ENCODE measurements at places on chromosomes 4 and X.

GRCh38 chrX:39398215-39398962 is 597.1 kb downstream of the MID1IP1 start:
- no peak for DNase-seq

DNA sequence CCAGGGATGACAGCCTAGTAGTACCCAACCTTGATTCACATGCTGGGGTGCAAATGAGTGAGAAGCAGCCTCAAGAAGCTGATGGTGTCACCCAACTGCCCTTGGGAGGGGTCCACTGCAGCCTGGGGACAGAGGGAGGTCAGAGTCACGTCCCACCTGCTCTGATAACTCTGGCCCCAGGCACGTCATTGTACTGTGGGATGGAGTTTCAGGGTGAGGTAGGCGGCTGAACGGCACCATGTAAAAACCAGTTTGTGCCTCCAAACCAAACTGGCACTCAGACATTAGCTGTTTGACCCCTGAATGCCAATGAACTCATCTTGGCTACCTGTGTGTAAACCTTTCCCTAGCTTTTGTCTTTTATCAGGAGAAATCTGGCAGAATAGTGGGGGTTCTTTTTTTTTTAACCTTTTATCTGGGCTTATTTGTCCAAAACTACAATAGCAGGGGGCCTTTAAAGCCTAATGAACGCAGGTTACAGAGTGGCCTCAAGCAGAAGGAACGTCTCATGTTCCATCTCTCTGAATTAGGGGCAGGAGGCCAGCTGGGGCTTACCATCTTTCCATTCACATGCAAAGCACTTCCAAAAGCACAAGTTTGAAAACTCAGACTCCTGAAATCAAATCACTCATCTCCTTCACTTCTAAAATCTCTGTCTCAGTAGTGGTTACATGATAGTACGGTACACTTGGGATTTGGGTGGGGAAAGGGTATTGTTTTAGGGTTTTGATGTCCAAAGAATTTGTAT is 89.4 kb downstream of the IRF2 start:
- no peak for DNase-seq

GRCh38 chr4:7511525-7511924 is 76.8 kb upstream of the PSAPL1 start:
- DNase-seq, result peak; percentile 9

- DNase-seq, result peak; percentile 79
These were observed 100.1 kb upstream of the RBPJ start for GRCh38 chr4:26220696-26221095.

- peak; percentile 1 for DNase-seq
These were observed 334.5 kb downstream of the GASK1B start for GRCh38 chr4:157838366-157838765.
